ENCODE measurements at places on chromosomes 6 and 20.

GRCh38 chr6:90107771-90108282 is 188.8 kb downstream of the BACH2 start:
- DNase-seq: no peak

- no peak for DNase-seq
Observed at GRCh38 chr6:139801571-139802321, 427.3 kb upstream of the CITED2 start.

GRCh38 chr6:50699051-50699775 is 14.1 kb upstream of the TFAP2D start:
- no peak for DNase-seq

DNA sequence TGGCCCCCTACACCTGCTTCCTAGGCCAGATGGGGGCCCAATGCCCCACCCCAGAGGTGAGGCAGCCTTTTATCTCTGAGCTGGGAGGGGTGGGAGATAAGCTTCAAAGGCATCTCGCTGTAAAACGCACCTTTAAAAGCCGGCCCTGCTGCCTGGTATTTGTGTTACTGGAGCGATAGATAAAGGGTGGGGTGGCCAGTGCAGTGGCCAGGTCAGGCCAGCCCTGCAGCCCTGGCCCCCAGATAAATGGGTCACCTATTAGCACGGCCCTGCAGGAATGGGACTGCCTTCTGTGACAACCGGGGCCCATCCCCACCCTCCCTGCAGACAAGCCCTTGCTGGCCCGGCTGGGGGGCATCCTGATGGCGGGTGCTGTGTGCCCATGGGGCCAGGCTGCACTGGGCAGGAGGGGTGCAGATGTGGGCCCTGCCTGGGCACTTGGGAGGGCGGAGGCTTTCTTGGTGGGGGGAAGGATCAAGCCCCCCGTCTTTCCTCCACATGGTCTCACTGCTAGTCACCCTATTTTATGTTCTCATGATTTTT is 3.0 kb upstream of the RBBP8NL start:
- DNase-seq: no peak

DNA sequence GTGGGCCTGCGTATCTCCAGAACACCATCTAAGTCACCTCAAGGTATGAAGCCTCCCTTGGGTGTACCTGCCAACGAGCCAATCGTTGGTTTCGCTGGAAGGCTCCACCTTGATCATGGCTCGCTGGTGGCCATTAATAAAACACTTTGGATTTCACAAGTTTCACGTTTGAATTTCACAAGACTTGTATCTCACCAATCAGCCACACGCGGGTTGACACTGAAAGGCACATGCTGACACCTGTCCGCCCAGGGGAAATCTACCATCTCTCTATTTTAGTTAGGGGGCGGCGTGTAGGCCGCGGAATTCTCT is 586 bp upstream of the HMGA1 start:
- no peak for DNase-seq

DNA sequence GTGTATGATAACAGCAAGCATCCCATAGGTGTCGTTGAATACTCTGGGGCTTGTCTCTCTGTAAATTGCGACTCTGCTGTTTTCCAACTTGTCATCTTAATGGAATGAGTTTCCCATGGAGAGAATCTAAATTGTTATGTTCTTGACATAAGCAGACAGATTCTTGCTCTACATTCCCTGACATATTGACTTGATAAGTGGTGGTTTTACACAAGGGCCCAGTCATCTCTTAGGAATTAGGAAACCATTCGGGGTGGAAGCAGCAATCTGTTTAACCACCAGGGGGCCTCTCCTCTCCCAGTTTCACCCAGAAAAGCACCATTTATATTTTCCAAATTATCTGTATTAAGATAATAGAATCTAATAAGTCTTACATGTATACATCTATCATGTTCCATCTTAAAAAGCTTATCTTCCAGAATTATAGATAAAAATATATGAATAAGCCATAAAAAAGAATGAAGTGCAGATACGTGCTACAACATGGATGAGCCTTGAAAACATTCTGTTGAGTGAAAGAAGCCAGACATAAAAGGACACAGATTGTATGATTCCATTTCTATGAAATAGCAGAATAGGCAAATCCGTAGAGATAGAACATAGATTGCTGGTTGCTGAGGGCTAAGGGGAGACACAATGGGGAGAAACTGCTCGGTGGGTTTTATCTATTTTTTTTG is 23.1 kb upstream of the MROH8 start:
- DNase-seq: no peak

DNA sequence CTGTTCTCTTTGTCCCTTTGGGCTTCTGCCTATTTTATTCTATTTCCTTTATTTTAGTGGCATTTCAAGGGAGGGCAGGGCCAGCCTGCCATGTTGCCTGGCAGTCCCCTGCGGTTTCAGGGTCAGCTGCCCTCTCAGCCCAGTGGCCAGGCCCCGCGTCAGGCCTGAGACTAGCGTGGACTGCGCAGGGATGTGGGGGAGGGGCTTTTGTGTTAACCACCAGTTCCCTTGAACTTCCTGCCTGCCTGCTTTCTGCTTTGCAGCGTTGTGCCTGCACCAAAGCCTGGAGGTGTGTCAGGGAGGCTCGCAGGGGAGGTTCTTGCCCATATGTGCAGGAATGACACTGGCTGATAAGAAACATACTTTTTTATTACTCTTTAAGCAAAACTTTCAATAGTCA is 157.6 kb downstream of the SLC35B3 start:
- peak; percentile 15 for DNase-seq

GRCh38 chr20:35887393-35888064 is 66.8 kb downstream of the SCAND1 start:
- DNase-seq: no peak

- no peak for DNase-seq
Observed at GRCh38 chr20:58669287-58670006, 18.4 kb downstream of the STX16 start.

DNA sequence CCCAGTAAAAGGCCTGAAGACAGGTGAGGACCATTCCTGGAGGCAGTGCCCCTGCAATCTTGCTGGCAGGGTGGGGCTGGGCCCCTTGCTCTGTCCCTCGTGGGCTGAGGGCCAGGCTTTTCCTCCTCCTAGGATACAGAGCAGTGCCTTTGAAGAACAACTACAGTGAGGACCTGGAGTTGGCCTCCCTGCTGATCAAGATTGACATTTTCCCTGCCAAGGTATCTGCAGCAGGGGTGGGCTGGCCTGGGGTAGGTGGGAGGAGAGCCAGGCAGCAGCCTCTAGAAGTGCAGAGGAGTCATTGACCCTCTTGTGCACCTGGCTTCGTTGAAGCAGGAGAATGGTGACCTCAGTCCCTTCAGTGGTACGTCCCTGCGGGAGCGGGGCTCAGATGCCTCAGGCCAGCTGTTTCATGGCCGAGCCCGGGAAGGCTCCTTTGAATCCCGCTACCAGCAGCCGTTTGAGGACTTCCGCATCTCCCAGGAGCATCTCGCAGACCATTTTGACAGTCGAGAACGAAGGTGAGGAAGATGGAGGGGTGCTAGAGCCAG is 36.5 kb downstream of the PLCG1 start:
- DNase-seq: no peak

DNA sequence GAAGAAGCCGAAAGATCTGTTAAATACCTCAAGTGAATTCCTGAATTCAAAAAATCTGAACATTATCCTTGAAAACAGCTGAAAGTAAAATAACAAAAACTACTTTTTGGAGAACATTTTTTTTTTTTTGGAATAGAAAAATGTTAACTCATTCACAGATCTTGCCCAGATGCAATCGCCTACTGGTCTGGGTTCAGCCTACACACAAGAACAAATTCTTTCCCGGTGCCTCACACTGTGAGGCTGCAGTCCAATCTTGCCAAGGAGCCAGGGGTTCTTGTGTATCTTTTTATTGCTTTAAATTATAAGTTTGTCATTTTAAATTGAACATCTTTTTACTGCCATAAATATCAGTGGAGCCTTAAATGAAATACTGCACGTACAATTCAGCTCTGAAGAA is 41.2 kb upstream of the TMEM200A start:
- DNase-seq: no peak

DNA sequence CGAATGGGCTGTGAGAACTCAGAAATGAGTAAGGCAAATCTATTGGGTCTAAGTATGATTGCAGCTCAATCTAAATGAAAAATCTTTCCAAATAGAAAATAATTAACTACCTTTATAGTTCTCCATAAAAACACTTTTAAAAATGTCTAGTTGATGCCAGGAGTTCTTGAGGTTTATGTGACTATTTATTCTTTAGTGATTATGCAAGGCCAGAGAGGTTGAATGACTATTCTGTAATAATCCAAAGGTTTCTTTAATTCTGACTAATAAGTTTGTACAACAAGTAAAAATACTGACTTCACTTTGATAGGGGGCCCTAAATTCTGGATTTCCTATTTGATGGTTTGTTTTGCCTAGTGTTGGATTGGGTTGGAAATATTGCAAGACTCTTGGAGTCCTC is 461.2 kb downstream of the EPM2A start:
- no peak for DNase-seq

Data from CMK (cell line).